Pulmonary artery endothelial cell (primary cell): ENCODE measurements at places on chromosomes 4 and X. TPM values are rescaled to one million over a fixed set of nuclear protein-coding genes. Genes with fewer than 3 reads are reported as not detected.

COL4A6 gene
- 1.5 and 2.0 TPM in 2 replicates for total RNA-seq

CXCL8 gene
- 311 and 535 TPM in 2 replicates for total RNA-seq

DNA sequence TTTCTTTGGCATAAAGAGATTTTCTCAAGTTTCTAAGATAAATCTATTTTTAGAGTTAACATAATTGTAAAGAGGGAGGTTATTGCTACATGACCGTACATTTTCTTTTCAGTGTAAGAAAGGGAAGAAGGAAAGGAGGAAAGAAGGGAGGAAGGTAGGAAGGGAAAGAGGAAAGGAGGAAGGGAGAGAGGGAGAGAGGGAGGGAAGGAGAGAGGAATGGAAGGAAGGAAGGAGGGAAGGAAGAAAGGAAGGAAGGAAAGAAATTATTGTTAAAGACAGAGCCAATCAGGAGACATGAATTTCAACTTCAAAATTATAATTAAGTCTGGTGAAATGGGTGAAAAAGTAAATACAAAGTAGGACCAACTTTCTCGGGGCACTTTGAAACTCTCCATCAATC is 197.6 kb downstream of the SNCA start:
- DNase-seq = no peak

DNA sequence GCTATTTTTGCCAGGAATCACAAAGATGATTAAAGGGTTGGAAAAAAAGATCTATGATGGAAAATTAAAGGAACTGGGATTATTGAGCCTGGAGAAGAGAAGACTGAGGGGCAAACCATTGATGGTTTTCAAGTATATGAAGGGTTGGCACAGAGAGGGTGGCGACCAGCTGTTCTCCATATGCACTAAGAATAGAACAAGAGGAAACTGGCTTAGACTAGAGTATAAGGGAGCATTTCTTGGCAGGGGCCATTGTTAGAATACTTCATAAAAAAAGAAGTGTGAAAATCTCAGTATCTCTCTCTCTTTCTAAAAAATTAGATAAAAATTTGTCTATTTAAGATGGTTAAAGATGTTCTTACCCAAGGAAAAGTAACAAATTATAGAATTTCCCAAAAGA is 75.1 kb downstream of the NPNT start:
- no peak for DNase-seq

MSX1 gene
- 2.7 and 4.1 TPM in 2 replicates for total RNA-seq

IGSF1 gene
- total RNA-seq = not detected in 2 replicates

- no peak for DNase-seq
These were observed 26.6 kb upstream of the IRF2 start for GRCh38 chr4:184500748-184501589.

DNA sequence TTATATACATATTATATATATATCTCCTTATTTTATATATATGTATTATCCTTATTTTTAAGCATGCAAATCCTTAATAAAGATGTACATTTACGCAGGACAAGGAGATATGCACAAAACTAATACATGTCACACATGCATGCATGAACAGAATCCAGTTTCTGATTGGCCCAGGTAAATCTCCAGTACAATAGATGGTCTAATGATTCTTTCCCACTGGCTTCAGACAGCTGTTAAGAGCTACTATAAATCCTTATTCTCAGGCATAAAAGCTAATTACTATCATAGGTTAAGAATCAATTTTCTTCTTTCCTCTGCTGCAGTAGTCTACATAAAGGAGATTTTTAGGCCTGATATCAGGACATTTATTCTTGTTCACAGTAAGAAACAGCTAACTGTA is 689.8 kb downstream of the KCTD8 start:
- DNase-seq = no peak

GRCh38 chr4:174377613-174378012 is 93.9 kb downstream of the CEP44 start:
- no peak for DNase-seq

DNA sequence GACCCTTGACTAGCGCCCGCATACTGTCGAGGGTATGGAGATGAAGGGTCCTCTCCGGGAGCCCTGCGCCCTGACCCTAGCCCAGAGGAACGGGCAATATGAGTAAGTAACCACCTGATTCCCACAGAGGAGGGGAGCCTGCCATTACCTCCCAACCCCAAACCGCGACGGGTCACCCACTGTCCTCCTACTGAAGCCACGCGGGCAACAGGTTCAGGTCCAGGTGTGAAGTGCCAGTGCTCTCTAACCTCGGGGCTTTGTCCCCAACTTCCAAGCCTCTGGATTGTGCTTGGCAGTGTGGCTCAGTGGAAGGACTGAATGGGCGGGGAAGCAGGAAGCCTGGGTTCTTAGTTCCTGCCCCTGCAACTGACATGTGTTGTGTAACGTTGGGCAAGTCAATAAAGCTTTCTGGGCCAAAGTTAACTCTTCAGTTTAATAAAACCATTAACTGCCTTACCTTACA is 694 bp downstream of the OCRL start:
- no peak for DNase-seq

OPN1MW2 gene
- total RNA-seq = not detected in 2 replicates

DNA sequence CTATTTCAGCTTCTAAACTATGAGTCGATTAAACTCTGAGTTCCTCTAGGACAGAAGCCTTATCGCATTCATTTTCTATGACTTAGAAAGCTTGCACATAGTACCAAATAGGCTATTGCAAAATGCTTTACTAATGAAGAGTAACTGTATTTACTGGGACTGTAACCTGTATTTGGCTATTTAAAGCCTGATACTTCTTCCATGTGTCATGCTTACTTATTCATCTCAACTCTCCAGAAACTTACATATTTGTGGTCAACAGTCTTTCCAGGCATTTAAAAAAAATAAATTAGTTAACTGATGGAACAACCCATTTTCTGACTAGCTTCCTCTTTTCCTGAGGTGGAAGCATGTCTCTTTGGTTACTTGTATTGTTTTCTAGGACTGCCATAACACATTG is 467.9 kb downstream of the PCDH11X start:
- DNase-seq = no peak

PNMA6F gene
- total RNA-seq = not detected in 2 replicates

ODAPH gene
- not detected in 2 replicates for total RNA-seq

DNA sequence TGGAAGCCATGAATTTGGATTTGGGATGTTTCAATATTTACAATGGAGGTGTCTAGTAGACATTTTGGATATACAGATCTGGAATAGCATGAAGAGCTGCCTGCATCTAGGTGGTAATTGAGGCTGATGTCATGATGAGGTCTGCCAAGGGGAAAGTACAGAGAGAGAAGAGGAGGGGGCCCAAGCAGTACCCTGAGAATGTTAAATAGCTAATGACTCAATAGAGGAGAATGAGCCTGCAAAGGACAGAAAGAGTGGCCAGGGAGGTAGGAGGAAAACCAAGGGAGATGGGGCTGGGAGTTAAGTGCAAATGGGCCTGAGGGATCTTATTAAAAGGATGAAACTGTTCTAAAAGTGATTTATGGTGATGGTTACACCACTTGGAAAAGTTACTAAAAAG is 182.2 kb upstream of the KIT start:
- DNase-seq = no peak

SYNPO2 gene
- 0.13 and 0.18 TPM in 2 replicates for total RNA-seq

JCHAIN gene
- total RNA-seq = not detected in 2 replicates

TMEM150C gene
- total RNA-seq = 4.4 and 6.9 TPM in 2 replicates

NR0B1 gene
- total RNA-seq = not detected in 2 replicates

- DNase-seq = no peak
These were observed 346.7 kb upstream of the SFRP2 start for GRCh38 chr4:154135576-154135975.
